ENCODE measurements at places on chromosomes 5 and 9. TPM values are rescaled to one million over a fixed set of nuclear protein-coding genes. Genes with fewer than 3 reads are reported as not detected.

- H3K27me3 ChIP-seq, result peaks cover 29% of the 10 kb centered on the region
- H3K27ac ChIP-seq, result no peak overlapping the region
- no peaks in the 10 kb centered on the region for H3K36me3 ChIP-seq
- H3K4me1 ChIP-seq, result no peaks in the 10 kb centered on the region
- no peak for DNase-seq
Observed at GRCh38 chr5:174324680-174325079, 279.2 kb downstream of the NSG2 start.

DNA sequence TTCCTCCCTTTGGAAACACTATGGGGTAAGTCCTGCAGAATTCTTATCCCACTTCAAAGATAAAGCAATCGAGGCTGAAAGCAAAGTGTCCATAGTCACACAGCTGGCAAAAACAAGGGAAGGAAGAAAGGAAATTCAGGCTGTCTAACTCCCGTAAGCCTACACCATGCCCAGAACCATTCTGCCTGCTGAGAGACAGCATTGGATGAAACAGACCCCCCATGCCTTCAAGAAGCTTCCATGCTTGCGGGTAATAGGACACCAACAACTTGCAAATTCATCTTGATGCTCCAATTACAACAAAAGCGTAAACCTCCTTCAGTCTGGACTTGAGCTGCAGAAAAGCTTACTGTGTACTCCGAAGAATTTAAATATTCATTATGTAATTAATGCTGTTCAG, 181.1 kb upstream of the WWC1 start:
- no peaks in the 10 kb centered on the region for H3K4me1 ChIP-seq
- H3K4me3 ChIP-seq, result no peak overlapping the region
- no peak for DNase-seq
- H3K27ac ChIP-seq, result no peak overlapping the region
- peaks cover 13% of the 10 kb centered on the region for H3K27me3 ChIP-seq

The ENTREP1 gene
- 0.07 TPM for total RNA-seq

GRCh38 chr5:77560677-77561263, 68.7 kb upstream of the WDR41 start:
- H3K27me3 ChIP-seq, result peaks cover 1% of the 10 kb centered on the region
- H3K4me1 ChIP-seq, result no peaks in the 10 kb centered on the region
- no peak for DNase-seq
- H3K27ac ChIP-seq, result no peak overlapping the region

The AQP3 gene
- total RNA-seq, result 19.4 TPM

The IFNA2 gene
- not detected for total RNA-seq

GRCh38 chr9:128940271-128940921, 7.0 kb downstream of the DOLK start:
- no peaks in the 10 kb centered on the region for H3K27me3 ChIP-seq
- H3K27ac ChIP-seq, result no peak overlapping the region
- no peaks in the 10 kb centered on the region for H3K36me3 ChIP-seq
- DNase-seq, result no peak
- H3K4me1 ChIP-seq, result peaks cover 2% of the 10 kb centered on the region
- H3K4me3 ChIP-seq, result no peak overlapping the region

DNA sequence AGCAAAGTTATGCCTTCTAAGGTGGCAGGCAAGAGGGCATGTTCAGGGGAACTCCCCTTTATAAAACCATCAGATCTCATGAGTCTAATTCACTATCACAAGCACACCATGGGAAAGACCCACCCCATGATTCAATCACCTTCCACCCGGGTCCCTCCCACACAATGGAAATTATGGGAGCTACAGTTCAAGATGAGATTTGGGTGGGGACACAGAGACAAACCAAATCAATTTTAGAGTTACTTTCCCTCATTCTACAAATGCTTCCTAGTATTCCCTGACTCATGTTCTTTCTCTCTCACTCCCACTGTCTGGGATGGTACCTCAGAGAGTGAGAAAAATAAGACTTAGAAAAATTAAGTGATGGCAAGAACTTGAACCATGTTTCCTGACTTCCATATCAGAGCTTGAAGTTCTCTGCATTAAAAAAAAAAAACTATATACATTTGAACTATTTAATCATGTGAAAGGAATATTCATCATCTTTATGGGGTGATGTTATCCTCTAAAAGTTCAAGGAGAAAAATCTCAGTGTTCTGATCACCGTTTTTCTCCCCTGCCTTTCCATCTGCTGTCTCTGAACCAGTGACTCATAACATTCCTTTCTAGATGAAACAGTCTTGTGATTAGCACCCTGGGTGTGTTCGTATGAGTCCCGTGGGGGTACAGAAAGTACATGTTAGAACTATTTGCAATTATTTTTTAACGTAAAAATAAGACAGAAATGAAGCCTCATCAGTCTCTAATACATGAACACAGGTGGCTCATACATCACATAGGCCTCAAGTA, 282.9 kb downstream of the SLF1 start:
- no peaks in the 10 kb centered on the region for H3K36me3 ChIP-seq
- peaks cover 2% of the 10 kb centered on the region for H3K4me1 ChIP-seq
- peaks cover 1% of the 10 kb centered on the region for H3K27me3 ChIP-seq
- DNase-seq, result no peak

The BARX1 gene
- total RNA-seq, result 0.44 TPM
